ENCODE measurements at places on chromosomes 3 and 15.

DNA sequence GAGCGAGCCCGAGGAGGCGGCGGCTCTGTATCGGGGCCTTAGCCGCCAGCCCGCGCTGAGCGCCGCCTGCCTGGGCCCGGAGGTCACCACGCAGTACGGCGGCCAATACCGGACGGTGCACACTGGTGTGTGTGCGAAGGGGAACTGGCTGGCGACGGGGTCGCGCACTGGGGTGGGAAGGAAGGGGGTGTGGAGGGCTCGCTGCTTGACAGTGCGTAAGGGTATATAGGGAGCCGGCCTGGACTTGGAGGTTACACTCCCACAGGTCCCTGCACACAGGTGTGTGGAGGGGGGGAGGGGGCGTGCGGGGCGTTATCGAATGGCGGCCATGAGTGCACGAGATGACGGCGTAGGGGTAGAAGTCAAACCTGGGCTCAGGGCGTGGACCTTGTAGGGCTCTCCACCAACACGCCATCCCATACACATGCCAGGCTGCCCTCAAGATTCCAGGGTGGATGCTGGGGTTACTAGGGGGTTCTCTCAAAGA lies 389 bp downstream of the APEH start:
- ATAC-seq, result peak; percentile 2

GRCh38 chr3:169771497-169772304 lies 1.5 kb upstream of the MYNN start:
- ATAC-seq, result peak; percentile 8

- ATAC-seq, result no peak
These were observed 1287.2 kb downstream of the NSUN3 start for GRCh38 chr3:95350049-95350448.

DNA sequence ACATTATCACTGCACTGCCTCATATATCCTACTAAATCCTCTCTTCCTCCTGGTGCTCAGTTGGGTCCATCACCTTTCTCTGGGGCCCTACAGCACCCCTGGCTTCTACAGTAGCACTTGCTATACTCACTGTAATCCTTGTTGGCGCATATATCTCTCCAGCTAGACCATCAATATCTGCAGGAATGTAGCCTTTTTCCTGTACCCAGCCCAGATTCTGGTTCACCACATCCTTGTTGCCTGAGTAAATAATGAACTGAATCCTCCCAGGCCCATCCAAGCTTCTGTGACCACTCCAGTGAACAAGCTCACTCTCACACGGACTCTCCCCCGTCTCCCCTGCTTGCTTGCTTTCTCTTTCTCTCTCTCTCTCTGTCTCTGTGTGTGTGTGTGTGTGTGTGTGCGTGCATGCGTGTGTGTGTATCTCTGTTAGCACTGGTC lies 62.5 kb upstream of the LIPC start:
- ATAC-seq, result peak; percentile 35

GRCh38 chr3:139339219-139339906 lies 4.5 kb upstream of the MRPS22 start:
- ATAC-seq, result no peak

DNA sequence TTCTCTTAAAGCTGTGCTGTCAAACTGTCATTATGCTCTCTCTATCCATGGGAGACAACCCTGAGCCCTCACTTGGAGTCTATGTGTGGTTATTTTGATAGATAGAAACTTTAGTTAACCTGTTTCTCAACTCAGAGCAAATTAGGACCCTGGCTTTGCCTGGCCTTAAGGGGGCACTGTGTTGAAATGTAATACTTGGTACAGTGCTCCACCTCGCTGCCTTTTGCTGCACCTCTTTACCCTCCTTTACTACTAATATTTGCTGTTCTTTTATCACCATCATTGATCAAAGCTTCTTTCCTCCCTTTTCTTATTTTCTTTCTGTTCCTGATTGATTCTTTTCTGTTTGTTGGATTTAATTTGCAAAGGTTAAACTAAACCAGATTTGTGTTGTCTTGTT lies 34.3 kb downstream of the STT3B start:
- ATAC-seq, result no peak

DNA sequence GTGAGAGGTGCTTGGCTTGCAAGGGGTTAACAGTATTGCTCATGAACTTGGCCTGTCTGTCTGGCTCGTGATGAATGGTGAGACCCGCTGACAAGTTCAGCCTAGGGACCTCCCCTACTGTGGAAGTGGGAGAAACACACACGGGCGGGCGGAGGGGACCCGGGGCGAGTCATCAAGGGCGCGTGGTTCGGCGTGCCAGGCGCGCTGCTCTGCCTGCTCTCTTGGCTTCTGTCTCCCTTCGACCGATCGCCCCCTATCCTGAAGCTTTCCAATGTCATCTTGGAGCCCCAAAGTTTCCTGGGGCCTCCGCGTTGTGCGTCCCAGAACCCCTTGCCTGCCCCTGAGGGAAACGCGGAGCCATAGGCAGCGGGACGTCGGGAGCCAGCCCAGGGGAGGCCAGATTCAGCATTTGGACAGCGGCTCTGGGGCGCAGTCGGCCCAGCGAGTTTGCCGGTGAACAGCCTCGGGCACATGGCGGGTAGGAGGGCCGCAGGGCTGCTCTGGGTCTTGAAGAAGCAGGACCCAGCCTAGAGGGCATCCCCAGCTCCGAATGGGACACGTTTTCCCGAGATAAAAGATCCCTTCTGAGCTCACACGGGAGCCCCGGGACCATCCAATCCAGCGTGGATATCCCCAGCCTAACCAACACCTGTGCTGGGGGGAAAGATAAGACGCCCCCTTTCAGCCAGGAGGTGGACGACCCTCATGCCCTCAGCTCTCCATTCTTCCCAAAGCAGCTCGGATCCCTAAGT lies 27.0 kb upstream of the POLG start:
- ATAC-seq, result peak; percentile 35

DNA sequence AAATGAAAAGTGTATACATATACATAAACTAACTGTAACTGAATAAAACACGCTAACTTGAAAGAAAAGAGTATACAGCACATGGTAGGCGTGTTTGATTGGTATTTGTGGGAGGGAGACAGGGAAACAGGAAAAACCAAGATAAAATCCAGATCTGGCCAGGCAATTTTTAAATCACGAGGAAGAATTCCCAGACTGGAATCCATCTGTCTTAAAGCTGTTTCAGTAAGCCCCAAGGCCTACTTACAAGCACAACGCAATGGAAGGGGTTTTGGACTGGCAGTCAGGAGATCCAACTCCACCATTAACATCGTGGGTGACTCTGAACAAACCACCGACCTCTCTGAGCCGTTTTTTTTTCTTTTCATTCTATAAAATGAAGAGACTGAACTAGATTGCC lies 195.8 kb downstream of the OSBPL10 start:
- ATAC-seq, result no peak

DNA sequence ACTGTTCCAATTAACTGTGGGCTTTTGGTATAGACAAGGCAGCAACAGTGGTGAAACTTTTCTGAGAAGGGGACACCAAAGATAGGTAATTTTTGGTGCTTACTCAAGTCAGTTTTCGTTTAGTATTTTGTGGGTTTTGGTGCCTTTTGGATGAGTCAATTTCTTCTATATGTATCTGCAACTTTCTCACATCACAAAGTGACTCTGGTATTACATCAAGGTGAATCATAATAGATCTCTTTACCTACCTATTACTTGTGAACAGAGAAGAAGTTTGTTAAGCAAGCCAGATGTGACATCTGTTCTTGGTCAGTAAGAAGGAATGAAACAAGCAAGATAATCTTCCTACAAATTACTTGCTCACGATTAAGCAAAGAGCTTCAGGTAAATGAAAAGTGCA lies 732.4 kb upstream of the DPPA4 start:
- peak; percentile 86 for ATAC-seq

DNA sequence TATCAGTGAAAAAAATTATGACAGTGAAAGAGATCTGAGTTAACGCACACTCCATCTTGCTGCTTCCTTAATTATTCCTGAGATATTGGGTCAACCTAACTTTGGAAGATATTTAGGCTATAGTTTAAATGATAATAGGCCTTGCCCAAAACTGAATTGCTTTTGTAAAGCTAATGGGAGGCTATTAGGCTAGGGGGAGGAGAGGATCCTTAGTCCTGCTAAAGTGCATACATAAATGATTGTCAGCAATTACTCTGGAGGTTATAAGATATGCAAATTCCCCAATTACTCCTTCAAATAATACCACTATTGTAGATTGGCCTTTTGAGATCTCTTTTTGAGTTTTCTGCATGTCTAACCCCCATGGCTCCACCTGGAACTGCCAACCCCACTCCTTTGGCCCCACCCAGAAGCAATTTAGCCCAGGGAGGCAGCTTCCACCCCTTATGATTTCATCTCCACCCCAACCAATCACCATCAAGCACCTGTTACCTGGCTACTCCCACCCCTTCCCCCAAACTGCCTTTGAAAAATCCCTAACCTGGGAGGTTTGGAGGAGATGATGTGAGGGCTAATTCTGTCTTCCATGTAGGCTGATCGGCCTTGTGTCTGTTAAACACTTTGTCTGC lies 509.3 kb upstream of the TGFBR2 start:
- no peak for ATAC-seq

DNA sequence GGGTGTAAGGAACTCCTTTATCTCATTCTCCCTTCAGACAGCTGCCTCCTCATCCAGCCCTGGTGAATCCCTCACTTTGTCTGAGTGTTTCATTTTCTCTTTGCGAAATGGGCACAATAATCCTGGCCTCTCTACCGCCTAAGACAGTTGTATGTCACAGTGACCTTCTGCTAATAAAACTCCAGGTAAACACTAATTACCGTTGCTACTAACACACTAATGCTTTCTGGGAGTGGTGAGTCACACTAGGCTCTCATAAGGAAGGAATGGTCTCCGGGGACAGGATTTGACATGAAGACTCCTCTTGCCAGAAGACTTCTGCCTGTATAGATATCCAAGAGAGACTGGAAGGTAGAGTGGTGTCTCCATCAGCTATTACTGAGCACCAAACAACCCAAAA lies 71.7 kb upstream of the SNRK start:
- no peak for ATAC-seq

GRCh38 chr3:127291114-127291513 lies 3.3 kb upstream of the PRR20G start:
- ATAC-seq, result no peak

DNA sequence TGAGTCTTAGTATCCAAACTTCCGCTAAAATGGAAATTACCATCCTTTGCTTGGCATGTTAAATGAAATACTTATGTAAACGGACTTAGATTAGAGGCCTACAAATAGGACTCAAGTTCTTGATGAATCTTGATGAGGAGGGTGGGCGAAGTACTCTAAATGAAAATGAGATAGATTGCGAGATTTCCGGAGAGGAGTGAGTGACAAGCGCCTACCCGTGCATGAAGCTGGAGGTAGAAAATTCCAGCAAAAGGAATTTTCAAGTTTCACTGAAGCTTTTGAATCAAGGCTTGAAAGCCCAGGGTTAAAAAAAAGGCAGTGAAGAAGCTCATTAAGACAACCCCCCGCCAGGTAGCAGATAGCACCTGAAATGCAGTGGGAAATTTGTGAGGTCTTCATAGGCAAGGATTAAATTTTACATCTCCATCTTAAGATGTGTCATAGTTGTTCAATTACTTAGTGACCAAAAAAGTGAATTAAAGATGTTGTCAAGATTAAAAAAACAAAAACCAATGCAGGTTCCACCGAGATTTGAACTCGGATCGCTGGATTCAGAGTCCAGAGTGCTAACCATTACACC lies 655 bp upstream of the RAB11A start:
- no peak for ATAC-seq

DNA sequence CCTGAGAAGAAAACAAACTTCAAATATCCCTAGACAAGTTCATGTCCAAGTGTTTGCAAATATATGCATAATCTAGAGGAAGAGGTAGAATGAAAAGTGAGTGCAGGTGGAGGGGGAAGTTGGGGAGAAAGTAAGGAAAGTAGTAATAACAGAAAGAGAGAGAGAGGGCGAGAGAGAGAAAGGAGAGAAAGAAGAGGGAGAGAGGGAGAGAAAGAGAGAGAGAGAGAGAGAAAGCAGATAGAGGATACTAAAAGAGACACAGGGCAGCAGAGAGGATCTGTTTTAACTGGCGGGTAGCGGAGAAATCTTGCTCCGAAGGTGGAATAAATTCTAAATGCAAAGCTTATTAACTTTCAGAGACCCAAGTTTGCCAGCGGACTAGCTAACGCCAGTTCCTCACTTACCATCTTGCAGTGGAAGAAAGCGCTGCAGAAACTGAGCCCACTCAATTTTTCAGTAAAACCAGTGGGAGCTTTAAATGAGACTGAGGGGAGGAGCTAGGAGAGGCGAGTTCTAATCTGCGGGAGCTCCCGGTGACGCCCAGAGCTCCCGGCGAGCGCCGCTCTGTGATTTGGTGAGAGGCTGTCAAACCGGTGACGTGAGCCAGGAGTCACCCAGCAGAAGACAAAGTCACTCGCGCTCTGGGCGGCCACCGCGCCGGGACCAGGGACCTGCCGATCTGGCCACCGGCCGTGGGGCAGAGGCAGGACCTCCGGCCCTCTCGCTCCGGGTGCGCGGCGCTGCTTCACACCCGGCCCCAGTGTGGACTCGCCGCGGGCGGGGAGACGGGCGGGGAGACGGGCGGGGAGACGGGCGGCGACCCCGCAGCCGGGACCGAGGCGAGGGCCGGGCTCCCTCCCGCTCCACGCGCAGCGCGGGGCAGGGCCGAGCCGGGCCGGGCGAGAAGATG lies at the start of gene GMNC:
Gene GMNC, minus strand, starts transcription at position 486 of the 910 bp plus-strand sequence. Its CDS starts 79 bp downstream, at position 407.
- ATAC-seq, result peak; percentile 78

- no peak for ATAC-seq
These were observed 69.1 kb downstream of the FGF7 start for GRCh38 chr15:49492151-49492550.

DNA sequence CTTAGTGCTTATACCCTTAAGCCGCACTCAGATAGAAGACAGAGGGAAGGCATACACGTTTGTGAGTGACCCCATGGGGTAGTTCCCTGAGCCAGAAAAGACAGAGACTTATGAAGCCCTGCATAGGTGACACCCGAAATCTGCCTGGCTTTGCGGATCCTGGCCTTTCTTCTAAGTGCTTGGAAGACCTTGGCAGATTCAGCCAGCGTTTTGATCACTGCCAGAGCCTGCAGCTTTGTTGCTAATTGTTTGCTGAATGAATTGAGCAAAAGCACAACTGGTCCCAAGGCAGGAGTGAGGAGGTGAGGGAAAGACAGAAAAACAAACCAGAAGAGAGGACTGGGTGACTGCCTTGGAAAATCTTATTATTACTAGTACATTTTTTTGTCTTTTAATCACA lies 168.3 kb upstream of the ICE2 start:
- no peak for ATAC-seq

DNA sequence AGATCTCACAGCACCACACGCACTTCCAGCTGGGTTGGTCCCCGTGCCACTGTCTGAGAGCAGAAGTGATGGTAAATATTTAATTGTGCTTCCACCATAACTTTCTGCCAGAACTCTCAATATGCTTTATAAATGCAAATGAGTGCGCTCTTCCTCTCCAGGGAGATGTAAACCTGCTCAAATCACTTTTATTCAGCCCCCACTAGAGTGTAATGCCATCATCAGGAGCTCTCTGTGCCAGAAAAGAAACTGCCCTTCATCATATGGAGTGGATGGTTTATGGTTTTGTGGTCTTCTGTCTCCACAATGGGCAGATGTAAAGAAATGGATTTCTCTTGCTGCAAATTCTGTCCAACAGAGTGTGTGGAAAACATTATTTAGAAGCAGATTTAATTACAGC lies 127.0 kb downstream of the EPHB1 start:
- ATAC-seq, result no peak
